HepG2 (cell line): ENCODE measurements at places on chromosomes 13 and 19. TPM values are rescaled to one million over a fixed set of nuclear protein-coding genes. Genes with fewer than 3 reads are reported as not detected.

- no peak for DNase-seq
Measured at GRCh38 chr19:48346191-48346590, 17.5 kb downstream of the TMEM143 start.

RPS15 gene
- polyA plus RNA-seq: 1,411 and 1,504 TPM in 2 replicates

CD79A gene
- polyA plus RNA-seq: 0.24 and 0.30 TPM in 2 replicates

- DNase-seq: no peak
Measured at GRCh38 chr19:30102666-30103065, 160.6 kb downstream of the URI1 start.

- no peak for DNase-seq
Measured at GRCh38 chr19:51224163-51224641, 678 bp upstream of the CD33 start.

NLRP13 gene
- not detected in 2 replicates for polyA plus RNA-seq

DNA sequence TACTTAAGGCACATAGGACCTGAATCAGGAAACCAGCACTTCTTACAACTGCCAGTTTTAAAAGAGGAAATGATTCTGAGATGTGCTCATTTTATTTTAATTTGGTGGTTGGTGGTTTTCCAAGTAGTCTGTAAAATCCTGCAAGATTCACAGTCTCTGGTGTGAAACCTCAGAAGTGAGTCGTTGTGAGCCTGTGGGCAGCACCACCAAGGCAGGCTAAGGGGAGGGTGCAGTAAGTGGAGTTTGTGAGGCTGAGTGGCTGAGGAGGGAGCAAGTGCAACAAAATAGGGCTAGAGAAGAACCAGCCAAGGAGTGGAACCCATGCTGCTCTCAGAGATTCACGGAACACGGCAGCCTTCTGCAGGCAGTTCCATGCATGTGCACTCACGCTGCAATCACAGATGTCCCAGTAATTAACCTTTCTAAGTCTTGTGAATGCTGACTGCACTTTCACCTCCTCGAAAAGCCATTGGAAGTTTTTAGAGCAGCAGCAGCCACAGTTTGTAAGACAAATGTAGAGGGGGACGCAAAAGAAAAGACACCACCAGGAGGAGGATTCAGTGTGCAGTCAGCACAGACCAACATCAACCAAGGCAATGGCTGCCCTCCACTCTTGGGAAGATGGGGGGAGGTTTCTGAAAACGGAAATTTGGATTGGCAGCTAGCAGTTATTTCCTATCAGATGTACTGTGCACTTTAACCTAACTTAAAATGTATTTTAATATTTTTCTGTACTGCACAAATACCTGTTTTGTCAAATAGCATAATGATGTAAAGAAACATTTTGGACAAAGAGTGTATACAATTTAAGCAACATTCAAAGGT lies 44.9 kb downstream of the ESD start:
- DNase-seq: no peak

DNA sequence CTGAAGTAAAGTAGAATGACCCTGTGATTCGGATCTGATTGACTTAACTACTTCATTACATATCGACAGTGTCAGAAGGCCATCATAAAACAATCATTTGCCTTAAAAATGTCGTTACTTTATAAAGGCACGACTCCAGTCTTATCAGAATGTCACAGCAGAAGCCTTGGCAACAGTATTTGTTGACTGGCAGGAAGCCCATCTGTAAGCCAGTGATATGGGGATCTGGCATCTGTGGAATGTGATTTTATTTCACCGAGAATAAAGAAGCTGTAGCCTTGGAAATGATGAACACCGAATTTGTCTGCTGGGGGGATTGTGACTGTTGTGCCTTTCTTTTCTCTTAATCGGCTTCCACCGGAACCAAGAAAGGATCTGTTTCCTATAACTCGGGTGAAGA lies 362.5 kb downstream of the TDRD3 start:
- DNase-seq: peak; percentile 3

- DNase-seq: peak; percentile 80
Measured at GRCh38 chr13:93227878-93228642, 1.5 kb downstream of the GPC6 start.

- no peak for DNase-seq
Measured at GRCh38 chr13:24854311-24854710, 90.3 kb downstream of the RNF17 start.

DNA sequence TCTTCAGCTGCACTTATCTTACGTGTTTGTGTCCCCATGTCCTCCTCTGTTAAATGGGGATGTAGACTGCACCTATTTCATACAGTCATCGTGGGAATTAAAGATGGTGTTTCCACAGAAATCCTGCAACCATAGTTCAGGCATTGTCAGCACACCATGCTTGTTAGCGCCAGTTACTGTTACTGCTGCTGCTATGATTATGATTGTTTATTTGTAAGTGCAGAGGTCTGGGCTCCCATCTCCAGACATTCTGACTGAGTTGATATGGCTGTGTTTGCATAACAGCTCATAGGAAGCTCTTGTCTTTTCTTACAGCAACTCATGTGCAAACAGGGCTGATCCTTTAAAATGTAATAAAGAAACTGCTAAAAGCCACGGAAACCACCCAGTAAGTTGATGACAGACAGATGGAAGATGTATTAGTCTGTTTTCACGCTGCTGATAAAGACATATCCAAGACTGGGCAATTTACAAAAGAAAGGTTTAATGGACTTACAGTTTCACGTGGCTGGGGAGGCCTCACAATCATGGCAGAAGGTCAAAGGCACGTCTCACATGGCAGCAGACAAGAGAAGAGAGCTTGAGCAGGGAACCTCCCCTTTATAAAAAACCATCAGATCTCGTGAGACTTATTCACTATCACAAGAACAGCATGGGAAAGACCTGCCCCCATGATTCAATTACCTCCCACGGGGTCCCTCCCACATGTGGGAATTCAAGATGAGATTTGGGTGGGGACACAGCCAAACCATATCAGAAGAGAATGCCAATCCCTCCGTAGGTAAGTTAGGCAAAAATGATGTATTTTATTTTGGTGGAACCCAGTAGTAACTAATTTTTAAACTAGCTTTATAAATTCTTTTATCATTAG lies 1.6 kb downstream of the ZSCAN5A start:
- DNase-seq: no peak

GRCh38 chr13:107482688-107483087 lies 732.6 kb downstream of the LIG4 start:
- no peak for DNase-seq

GRCh38 chr19:40763963-40764362 lies 11.4 kb upstream of the MIA start:
- no peak for DNase-seq

- no peak for DNase-seq
Measured at GRCh38 chr13:34340534-34340933, 522.6 kb downstream of the RFC3 start.

GRCh38 chr13:48275507-48275906 lies 28.0 kb upstream of the RB1 start:
- DNase-seq: no peak

ZNF441 gene
- 2.8 and 3.5 TPM in 2 replicates for polyA plus RNA-seq

- DNase-seq: no peak
Measured at GRCh38 chr19:791007-791566, 6.2 kb upstream of the PTBP1 start.

ZNF302 gene
- not detected in 2 replicates for polyA plus RNA-seq
